Activated naive CD4-positive, alpha-beta T cell treated with Interleukin-2 at 50 U/mL for 16 hours (primary cell): ENCODE measurements at places on chromosomes 5 and 9.

DNA sequence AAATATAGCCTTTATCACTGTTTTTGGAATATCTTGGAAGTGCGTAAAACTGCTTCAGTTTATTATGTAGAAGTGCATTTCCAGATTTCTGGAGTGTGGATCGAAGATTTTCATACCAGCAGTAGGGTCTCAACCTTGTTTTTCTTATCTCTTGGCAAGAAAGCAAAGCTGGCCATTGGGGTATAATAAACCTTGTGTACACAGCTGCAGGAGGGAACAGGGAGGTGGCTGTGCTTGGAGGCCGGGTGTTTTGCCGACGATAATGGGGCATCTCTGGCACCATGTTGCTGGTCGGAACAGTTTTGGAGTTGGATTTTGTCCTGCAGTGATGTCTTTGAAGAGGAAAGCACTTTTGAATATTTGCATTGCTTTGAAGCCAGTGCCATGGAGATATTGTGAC lies 308.8 kb upstream of the DMRT1 start:
- DNase-seq: no peak

- peak; percentile 78 for DNase-seq
Measured at GRCh38 chr9:132901858-132902831, 23.4 kb downstream of the SPACA9 start.

DNA sequence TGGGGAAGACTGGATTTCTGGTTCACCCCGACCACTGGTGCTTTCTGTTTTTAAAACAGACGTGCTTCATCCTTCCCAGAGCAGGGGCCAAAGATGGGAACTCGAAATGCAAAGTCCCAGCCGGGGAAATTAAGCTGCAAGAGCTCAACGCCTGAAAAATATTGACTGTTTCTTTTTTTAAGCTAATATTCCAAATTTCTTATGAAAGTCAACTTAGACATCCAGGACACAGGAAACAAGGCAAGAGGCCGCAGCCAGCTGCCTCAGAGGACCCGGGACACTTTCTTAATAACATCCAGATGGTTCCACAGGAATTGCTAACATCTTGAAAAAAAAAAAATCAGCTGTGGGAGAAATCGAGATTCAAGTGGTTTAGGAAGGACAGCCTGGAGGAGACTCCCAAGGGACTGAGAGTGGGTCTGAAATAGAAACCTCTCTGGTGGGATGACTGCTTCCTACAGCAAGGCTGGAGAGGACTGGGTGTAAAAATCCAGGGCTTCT lies 144.9 kb downstream of the FGF1 start:
- no peak for DNase-seq

DNA sequence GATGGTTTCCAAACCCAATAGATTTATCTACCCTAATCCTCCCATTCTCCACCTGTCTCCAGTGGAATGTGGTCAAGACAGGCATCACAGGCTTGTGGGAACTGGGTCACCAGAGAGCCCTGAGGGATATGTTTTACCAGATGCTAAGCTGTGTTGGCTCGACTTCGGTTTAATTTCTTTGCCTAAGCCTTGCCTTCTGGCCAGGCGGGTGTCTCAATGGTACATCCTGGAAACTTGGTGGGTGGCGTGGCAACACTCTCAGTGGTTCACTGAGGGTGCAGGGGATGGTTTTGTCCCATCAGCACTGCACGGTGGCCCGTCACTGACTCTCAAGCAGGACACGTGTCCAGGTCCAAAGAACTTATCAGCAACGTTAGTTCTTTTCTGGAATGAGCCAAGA lies 192.2 kb downstream of the TENT4A start:
- no peak for DNase-seq

- DNase-seq: no peak
Measured at GRCh38 chr5:98474782-98475181, 298.7 kb upstream of the RGMB start.

DNA sequence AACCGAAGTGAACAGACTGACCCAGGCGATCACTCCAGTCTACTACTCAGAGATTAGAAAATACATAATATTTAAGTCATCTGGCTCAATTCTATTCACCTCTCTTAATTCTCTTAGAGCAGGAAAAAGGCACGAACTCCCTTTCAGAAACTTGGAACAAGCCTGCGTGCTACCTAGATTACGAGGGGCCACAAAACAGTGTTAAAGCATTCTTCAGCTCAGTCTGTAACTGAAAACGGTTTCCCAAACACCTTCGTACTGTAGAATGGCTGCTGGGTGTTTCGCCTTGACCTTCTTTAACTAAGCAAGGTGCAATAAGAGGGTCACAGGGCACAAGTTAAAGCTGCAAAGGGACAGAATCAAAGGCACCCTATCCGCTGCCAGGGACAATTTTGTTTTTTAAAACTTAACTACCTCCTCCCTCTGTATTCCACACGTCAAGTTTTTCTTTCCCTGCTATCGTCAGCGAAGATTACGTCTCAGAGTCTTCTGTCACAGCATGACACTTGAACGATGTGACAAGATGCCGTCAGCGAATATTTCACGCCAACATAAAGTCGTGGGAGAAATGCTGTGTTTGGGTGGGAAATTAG lies 687 bp downstream of the LYSMD3 start:
- DNase-seq: no peak
